HT1080 (cell line): ENCODE measurements at places on chromosomes 1 and 21. TPM values are rescaled to one million over a fixed set of nuclear protein-coding genes. Genes with fewer than 3 reads are reported as not detected.

DNA sequence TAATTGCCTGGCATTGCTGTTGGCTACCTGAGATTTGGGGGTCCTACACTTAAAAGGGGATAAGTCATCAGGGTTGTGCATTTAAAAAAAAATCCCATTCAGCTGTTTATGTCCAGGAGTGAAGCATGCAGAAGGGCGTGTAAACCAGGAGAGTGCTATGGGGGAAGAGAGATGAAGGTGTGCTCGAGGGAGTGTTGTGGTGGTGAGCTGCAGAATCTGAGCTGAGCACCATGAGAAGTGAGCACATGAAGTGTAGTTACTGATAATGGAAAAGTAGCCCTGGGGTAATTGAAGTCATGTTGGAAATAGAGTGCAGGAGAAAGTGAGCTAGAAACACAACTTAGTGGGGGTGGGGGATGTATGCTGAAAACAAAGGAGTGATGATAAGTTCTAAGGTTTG is 705 bp downstream of the FCRL1 start:
- no peak for DNase-seq

DNA sequence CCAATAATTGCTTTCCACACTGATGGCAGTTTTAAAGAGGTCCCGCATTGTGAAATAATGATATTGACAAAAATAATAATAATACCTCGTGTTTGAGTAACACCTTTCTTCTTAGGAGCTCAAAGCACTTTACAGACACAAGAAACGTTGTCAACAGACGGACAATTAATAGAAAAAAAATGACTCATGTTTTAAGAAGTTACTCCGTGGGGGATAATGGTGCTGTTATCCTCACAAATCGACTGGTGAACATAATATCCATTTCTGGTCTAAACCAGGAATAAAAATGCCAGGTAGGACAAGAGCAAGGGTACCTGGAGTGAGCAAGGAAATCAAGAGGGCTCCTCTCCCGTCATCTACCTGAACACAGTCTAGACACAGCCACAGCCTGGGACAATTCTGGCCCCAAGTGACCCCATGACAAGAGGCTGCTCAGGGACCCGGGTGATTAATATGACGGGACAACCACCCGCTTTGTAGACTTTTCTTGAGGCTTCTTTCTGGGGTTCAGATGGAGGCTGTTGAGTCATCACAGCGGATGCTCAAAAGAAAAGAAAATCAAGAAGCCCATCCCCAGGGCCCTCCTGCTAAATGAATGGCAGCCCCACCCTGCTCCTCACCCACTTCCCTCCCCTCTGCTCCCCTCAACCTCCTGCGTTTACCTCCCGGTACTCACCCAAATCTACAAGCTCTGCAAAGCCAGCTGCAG is 146.2 kb upstream of the IRF2BP2 start:
- DNase-seq = no peak

GRCh38 chr21:36799869-36800268 is 101.0 kb downstream of the SIM2 start:
- no peak for DNase-seq

DNA sequence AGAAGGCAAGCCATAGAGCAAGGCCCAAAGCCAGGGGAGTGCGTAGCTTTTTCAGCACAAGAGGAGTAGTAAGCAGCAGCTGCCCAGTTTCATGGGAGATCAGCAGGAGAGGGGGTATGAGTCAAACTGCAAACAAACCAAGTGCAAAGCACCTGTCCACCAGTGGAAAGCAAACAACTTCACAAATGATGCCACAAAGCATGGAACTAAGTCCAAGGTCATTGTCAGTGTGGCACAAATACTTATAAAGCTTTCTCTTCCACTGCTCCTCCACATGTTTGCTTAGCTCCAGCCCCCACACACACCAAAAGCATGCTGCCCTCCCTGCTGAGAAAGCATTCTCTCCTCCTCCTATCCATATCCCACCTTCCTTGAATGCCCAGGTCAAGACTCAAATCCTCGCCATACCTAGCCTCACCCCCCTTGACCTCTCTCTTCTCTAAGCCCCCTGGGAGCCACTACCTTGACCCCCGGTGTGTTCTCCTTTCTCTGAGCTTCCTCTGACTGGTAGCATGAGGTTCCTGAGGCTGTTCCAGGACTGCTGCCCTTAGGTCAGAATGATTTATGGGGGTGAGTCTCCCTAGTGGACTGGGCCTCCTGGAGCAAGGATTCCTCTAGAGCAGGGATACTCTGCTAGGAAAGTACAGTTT is 70.4 kb downstream of the DMAP1 start:
- DNase-seq = no peak

GRCh38 chr1:185096531-185096930 is 51.2 kb downstream of the RNF2 start:
- no peak for DNase-seq

DNA sequence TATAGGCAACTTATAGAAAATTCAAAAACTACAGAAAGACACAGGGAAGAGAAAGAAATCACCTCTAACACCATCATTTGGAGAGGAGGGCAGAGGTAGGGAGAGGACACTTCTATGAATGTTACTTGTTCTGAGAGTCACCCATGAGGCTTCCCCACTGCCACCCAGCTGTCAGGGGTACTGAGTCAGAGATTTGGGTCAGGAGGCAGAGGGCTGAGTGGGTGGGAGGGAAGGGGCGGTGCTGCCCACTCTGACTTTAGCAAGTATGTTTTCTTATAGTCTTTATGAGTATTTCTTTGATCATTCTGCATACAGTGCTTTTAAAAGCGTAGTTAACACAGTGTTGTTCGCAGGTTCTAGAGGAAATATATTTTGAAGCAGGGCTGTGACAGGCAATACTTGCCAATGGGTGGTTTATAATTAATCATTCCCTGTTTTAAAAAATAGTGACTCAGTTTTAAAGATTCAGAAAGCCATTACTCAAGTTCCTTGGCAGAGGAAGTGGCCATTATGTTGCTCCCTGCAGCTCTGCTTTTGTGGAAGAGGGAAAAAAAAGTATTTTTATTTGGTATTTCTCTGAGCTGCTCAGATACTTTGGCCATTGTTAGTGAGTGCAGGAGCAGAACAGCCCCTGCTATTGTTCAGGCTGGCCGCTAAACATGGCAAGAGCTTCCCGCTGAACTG is 18.3 kb downstream of the IL6R start:
- DNase-seq = peak; percentile 73

DNA sequence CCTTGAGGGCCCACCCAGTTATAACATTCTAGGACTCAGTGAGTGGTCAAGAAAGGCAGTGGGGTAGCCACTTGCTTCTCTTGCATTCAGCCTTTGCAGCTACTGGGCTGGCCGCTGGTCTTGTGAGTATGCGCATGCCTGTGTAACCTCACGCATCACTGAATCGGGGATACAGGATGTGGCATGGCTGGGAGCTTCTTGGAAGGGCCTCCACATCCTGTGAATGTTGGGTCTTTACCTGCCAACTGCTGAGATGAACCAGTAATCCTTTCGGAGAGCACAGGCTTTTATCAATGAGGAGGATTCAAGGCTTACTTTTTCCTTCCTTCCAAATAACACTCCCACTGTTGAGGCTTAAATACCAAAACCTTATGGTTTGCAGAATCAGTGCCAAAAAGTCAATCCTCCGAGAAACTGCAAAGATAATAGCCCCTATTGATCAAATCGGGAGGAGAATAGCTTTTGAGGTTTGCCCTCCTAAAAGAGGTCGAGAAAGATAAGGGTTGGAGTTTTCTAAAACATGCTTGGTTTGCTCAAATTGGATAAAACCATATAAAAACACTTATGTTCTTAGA is 198.9 kb upstream of the UBE2U start:
- peak; percentile 28 for DNase-seq

DNA sequence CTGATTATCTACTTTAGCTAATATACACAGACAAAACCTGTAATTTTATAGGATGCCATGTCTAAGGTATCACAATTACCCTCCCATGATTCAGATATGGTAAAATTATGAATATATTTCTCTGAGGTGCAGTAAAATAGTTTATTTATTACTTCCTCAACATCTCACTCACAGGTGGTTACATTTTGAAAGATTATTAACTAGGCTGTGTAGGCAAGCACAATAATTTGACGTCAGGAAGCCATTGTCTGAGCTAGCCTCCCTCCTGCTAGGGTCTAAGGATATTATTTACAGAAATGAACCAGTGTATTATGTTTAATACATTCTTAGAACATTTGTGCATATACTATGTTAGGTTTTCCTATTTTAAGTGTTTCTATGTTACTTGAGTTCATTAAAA is 69.9 kb upstream of the ADGRL2 start:
- DNase-seq = no peak

GRCh38 chr1:206554701-206555472 is 47.6 kb downstream of the RASSF5 start:
- no peak for DNase-seq

DNA sequence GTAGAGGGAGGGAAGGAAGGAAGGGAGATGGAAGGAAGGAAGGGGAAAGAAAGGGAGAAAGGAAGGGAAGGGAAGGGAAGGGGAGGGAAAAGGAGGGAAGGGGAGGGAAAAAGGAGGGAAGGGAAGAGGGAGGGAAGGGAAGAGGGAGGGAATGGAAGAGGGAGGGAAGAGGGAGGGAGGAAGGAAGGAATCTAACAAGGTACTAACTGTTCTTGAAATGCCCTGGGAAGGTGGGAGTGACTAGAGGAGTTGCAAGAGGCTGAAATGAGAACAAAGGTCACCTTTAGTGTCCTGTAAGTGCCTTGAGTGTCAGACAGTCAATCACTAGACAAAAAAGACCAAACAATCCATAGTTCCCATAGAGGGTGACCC is 2.3 kb upstream of the ATP2B4 start:
- no peak for DNase-seq

DNA sequence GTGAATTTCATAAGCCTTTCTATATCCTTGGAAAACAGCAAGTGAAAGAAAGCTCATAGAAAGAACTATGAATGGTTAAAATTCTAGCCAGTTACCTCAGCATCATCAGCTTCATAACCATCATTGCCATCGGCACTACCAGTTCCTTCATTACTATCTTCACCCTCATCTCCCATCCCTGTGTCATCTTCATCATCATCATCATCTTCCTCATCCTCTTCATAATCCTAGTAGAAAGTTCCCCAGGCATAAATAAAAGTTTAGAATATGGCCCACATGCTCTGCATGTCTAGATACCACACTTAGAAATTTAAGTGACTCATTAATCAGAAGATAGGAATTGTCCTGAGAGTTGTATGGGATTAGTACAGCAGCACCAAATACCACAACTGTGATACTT is 49.0 kb downstream of the TPR start:
- no peak for DNase-seq

DNA sequence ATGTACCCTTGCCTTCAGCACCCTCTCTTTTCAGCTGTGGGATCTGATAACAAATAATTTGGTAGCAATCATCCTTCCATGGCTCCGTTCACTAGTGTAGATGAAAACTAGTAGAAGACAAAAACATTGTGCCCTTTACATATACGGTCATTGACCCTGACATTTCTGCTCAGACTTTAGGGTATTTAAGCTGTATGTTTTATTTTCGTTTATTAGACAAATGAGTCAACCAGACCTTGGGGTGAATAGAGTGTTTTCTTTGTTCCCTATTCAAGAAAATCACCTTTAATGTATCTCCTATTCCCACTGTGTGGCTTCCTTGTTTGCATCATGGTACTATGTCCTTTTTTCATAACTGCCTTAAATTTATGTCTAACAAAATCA is 187.3 kb downstream of the VAV3 start:
- no peak for DNase-seq

DNA sequence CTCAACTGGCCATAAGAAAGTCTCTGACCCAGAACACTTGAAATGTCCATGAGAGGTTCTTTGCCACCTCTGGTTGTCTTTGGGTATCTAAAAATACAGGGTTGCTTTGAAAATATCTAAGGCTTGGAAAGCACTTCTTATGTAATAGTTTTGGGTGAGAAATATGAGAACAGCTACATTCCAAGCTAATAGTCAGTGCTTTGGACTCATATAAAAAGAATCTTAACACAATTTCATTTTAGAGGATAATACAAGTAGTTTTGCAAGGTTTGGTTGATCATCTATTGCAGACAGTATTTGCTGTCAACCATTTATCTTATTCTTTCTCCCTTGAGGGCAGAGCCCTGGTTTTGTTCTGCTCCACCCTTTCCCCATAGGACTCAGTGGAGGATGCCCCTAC is 207.5 kb downstream of the KCNK2 start:
- DNase-seq = no peak

DNA sequence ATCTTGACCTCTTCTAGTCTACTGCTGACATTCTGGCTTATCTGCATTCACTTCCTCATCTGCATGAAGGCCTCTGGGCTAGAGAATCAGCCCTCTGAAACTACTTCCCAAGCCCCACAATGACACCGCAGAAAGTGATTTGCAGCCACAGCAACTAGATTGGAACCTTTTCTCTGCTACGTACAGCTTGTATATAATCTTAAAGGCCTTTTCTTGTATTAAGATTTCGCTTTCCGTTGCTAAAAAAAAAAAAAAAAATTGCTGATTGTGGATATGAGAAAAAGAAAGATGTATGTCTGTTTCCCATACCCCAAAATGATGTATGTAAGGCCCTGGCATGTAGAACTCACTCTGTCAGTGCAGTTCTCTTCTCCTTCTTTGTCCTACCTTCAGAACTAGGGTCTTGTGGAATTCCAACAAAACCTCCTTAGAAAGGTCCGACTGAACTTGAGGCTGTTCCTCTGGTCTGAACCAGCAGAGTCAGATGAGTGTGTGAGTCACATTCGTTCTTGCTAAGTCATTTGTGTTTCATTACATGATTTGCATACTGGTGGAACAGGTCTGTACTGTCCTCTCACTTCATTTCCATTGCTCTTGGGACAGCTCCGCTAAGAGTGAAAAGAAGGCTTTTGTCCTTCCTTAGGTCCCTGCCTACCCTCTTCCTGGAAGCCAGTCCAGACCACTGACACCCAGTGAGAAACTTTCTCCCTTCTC is 62.7 kb downstream of the PLPP3 start:
- peak; percentile 60 for DNase-seq

DNA sequence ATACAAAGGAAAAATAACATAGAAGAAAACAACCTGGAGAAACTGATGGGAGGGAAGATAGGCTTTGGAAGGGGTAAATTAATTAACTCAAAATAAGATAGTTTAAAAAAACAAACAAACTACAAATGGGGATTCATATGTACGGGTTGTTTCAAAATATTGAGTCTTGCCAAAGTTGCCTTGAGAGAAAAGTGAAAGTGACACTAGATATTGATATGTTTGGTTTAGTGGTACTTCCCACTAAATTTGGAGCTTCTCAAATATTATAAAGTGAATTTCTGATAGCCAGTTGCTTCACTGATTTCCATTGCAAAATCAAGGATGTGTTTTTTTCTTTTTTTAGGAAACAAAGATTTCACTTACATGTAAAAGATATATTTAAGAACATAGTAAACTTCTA is 149.5 kb upstream of the RUNX1 start:
- no peak for DNase-seq

GRCh38 chr1:112715264-112716053 is at the start of gene PPM1J:
Gene PPM1J (minus strand): TSS chr1:112715332. CDS start chr1:112715301, 31 bp downstream.
- peak; percentile 89 for DNase-seq

Gene AMPD1
- not detected in 2 replicates for total RNA-seq

Gene BCL2L15
- total RNA-seq = 0.05 and 1.3 TPM in 2 replicates
